ENCODE measurements at places on chromosomes 5 and 9. TPM values are rescaled to one million over a fixed set of nuclear protein-coding genes. Genes with fewer than 3 reads are reported as not detected.

The SLC36A2 gene
- total RNA-seq: not detected

DNA sequence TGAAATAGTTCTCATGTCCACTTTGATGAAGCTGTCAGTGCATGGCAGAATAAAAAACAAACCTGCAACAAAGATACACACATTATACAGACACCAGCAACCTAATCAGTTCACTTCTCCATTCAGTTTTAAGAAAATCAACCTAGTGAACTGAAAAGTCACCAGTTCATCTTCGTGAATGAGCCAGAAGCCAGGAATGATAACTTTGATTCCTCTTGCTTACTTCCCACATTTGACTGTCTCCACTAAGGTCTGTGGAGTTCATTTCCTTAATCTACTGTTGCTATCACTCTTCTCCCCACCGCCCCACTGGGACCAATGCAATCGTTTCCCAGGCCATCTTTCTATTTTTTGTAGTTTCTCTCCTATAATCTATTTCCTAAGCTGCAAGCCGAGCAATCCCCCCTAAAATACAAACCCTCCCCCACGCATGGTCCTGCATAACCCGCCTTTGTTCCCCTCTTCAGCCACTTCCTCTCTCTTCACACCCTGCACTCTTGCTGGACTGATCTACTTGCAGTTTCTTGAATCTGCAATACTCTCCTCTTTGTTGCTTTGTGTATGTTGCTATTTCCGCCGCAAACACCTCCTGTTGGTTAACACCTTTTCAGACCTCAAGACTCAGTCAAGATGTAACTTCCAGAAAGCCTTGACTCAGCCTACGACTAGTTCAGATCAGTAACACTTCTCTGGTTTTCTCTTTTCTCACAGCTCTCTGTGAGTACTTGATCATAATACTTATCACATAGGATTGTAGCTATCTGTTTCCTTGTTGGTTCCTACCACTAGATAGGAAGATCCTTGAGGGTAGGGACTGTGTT lies 16.6 kb downstream of the STOM start:
- peak; percentile 76 for DNase-seq

DNA sequence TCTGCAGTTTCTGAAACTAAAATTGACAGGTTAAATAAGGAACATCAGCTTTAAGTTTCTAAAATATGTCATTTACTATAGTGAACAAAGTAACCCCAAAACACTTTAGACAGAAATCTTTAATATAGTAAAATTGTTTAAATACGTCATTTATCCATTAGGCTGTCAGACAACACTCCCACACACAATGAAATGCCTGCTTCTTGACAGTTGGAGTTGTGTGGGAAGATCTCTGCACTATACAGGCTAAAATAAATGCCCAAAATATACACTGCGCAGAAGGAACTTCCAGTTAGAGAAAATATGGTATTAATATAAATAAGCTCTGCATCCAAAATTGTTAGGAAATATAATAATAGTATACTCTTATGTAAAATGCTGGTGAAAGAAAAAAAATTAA lies 794.4 kb downstream of the CDH18 start:
- no peak for DNase-seq

GRCh38 chr5:139926797-139927503 lies 116.1 kb downstream of the NRG2 start:
- DNase-seq: no peak

The C5orf52 gene
- not detected for total RNA-seq

DNA sequence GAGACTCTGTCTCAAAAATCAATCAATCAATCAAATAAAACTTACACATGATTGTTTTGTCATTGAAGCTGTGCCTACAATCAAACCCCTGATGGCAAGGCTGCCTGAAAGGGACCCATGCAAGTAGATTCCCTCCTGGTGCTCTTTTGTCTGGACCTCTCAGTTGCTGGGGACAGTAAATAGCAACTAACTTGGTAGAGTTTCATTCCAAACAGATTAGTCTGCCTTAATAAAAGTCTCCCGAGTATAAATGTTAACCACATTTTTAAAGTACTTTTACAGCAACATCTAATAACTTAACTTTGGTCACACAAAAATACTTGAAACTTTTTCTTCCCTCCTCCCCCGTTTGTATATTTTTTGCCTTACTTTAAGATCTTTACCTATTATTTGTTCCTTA lies 105.5 kb downstream of the FEM1C start:
- DNase-seq: no peak

The SMIM33 gene
- 1.5 TPM for total RNA-seq

The ITGA1 gene
- total RNA-seq: 0.62 TPM

DNA sequence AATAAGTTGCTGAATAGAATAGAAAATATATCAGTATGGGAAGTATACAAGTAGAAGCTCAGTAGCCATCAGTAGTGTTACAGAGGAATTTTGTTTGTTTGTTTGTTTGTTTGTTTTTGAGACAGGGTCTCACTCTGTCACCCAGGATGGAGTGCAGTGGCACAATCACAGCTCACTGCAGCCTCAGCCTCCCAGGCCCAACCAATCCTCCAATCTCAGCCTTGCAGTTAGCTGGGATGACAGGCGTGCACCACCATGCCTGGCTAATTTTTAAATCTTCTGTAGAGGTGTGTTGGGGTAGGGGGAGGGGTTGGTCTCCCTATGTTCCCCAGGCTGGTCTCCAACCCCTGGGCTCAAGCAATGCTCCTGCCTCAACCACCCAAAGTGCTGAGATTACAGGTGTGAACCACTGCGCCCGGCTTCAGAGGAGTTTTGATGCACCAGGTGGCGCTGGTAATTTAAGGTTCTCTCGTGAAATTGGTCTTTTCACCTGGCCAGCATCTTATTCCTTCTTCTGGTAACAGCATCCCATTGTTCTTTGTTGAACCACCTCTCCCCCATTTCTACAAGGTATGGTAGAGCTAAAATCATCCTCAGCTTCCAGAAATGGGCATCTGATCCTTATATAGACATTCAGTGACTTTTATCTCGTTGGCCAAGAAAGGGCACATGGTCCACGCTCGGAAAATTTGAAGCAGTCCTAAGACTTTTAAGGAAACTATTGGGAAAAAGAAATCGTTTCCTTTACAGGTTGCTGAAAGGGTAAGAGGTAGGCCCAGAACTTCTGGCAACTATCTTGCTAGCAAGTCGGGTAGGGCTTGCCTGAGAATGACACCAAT lies 157.1 kb downstream of the ARRDC3 start:
- DNase-seq: peak; percentile 73

The ZBTB34 gene
- 4.5 TPM for total RNA-seq

GRCh38 chr5:154756009-154756867 lies 1.1 kb downstream of the LARP1 start:
- peak; percentile 43 for DNase-seq

The ADAMTSL1 gene
- total RNA-seq: not detected

DNA sequence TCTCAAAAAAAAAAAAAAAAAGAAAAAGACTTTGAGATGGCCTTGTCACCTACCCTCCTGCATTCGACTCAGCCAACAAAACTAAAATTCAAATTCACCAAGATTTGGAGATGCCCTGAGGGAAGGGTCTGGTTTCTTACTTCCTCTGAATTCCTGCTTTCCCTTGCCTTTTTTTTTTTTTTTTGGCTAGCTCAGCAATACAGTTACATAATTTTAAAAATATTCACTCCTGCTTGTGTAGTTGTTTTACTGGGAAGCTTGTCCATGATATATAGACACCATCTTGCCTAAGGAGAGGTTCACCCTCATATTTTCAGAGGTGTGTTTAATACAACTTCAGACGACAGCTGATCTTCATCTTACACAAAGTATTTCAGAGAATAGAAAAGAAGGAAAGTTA lies 21.3 kb upstream of the SERINC5 start:
- no peak for DNase-seq

The PTGER4 gene
- total RNA-seq: 53.7 TPM

GRCh38 chr9:116278326-116278725 lies 124.7 kb downstream of the PAPPA start:
- DNase-seq: no peak

DNA sequence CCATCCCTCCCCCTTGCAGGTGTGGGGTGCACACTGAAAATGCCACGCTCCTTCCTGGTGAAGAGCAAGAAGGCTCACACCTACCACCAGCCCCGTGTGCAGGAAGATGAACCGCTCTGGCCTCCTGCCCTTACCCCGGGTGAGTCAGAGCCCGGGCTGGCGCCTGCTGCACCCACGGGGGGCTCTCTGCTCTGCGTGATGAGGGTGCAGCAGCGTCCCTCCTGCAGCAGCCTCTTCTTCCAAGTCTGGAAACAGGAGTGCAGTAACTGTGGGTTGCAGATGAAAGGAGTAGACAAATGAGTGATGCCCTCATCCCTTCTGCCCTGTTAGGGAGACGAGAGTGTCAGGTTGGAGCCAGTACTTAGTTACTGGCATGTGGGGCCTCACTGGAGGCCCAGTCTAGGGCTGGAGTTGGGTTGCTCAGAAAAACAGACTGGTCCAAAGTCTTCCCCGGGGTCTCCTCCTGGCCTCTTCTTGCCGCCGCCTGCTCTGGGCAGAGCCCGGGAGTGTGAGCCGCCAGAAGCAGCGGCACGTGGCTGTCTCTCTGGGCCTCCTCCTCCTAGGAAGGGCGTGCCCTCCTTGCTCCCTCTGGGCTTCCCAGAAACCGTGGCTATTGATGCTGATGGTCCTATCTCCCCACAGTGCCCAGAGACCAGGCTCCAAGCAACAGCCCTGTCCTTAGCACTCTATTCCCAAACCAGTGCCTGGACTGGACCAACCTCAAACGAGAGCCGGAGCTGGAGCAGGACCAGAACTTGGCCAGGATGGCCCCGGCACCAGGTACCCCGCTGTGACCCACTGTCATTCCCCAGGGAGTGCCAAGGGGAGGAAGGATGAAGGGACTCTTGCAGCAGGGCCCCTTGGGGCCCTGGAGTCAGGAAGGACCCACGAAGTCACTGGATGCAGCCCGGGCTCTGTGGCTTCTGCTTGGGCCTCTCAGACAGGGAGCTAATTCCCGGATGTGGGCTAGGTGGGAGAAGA lies 8.4 kb downstream of the GFI1B start:
- no peak for DNase-seq

- no peak for DNase-seq
Measured at GRCh38 chr5:136188859-136189258, 4.1 kb downstream of the SMIM32 start.

The GALNT10 gene
- total RNA-seq: 26.9 TPM

- DNase-seq: no peak
Measured at GRCh38 chr5:32726086-32726557, 15.0 kb downstream of the NPR3 start.
